SK-N-SH (cell line): ENCODE measurements at places on chromosomes 3 and 15. TPM values are rescaled to one million over a fixed set of nuclear protein-coding genes. Genes with fewer than 3 reads are reported as not detected.
A peak's percentile ranks its signal among the peaks of the same experiment; 100 is the strongest.

DNA sequence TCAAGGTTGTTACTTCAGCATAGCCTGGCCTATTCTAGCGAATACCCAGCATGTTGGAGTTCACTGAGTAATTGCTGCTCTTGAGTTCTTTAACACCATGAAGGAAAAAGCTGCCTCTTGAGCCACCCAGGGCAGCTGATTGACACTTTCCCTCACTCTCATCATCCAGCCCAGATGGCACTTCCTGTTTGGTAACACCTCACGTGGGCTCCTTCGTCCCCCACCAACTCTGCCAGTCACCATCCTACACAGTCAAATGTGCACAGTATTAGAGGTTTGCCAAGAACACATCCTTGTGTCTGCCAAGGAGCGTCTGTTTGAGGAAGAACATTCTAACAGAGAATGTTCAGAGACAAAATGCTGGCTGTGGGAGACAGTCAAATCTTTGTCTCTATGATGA is 266.3 kb downstream of the RPLP1 start:
- H3K36me3 ChIP-seq = no peaks in the 10 kb centered on the region
- DNase-seq = no peak
- H3K4me3 ChIP-seq = no peak overlapping the region
- H3K4me1 ChIP-seq = peaks cover 5% of the 10 kb centered on the region; the same call in 1 of the 2 replicates

DNA sequence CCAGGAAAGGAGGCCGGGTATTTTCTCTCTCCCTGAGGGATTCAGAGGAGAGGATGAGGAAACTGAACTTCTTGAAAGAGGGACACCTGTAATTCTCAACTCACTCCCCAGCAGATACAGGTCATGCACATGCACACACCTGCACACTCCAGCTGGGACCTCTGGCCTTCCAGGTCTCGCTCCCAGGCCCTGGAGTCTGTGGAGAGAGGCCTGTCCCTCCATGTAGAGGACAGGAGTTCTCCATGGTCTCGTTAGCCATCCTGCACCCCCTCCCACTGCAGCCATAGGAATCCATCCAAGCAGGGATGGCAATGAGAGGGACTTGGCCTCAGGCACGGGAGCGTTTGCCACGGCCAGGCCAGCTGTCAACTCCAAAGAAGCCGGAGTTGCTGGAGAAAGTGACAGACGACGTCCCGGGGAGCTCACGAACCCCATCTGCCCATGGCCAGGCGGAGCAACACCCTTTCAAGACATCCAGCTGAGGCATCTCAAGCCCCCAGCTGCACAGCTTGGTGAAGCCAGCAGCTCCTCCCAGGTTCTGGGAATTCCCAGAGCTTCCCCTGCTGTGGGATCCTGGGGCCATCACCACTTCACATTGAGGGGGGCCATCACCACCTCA is 223.3 kb downstream of the UACA start:
- no peak overlapping the region for H3K4me3 ChIP-seq
- DNase-seq = no peak
- no peaks in the 10 kb centered on the region; the same call in none of the 2 replicates for H3K27me3 ChIP-seq
- H3K27ac ChIP-seq = no peak overlapping the region

GRCh38 chr15:29074045-29074444 is 188.3 kb downstream of the APBA2 start:
- H3K4me1 ChIP-seq = peaks cover 23% of the 10 kb centered on the region; the same call in 1 of the 2 replicates
- H3K27me3 ChIP-seq = no peaks in the 10 kb centered on the region
- H3K27ac ChIP-seq = no peak overlapping the region
- DNase-seq = no peak
- H3K4me3 ChIP-seq = no peak overlapping the region
- H3K36me3 ChIP-seq = no peaks in the 10 kb centered on the region

DNA sequence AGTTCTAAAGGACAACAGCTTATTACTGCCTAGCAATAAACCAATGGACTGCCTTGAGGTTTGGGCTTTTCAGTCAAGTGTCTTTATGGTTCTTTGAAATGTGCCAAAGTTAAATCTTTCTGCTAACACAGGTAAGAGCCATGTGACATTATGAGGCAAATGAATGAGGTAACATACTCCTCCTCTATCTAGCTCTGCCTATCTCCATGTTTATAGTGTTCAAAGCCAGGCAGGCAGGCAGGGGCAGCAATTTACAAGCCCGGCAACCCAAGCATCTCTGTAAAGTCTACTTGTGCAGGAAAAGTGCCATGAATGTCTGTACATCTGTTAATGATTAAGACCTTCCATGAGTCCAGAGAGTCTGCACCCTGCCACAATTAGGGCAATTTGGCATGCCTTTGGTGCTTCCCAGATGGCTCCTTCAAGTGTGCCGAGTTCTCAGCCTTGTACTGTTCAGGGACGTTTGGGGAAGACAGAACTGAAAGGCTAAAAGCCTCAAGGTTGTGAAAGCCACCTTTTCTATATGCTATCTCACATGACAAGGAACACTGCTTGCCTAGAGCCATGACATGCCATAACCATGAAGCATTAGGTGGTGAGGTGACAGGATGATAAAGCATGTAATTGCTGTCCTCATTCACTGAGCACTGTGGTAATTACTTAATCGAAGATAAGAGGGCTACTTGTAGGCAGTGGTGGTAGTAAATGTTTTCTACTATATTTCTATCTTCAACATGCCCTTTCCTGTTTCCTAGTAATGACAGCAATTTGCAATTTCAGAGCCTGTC is 41.4 kb upstream of the EIF1B start:
- no peak overlapping the region for H3K27ac ChIP-seq
- no peaks in the 10 kb centered on the region for H3K27me3 ChIP-seq
- DNase-seq = peak; percentile 58
- H3K4me1 ChIP-seq = no peaks in the 10 kb centered on the region
- H3K4me3 ChIP-seq = no peak overlapping the region

DNA sequence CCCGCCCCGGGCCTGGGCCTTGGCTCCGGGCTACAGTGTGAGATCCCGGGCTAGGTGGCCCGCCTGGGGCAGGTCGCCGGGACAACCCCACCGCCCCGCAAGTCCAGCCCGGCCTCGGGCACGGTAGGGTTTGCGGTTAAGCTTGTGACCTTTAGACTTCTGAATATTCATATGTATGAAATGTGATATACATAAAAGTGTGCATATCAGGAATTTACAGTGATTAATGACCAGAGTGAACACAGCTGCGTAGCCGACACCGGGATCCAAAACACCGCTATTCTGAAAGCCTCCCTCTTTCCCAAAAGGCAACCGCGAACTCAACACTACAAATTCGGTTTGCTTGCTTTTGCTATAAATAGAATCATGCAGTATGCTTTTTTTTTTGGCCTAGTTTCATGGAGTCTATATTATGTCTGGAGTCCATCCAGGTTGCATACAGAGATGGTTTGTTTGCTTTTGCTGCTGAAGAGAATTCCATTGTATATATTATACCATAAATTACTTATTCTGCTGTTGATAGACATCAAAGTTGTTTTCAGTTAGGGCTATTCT is 636 bp upstream of the SNRPA1 start:
- H3K36me3 ChIP-seq = peaks cover 13% of the 10 kb centered on the region
- 0 out of 2 replicates have a peak, but pooled peaks cover 12% of the 10 kb centered on the region for H3K4me1 ChIP-seq
- H3K27ac ChIP-seq = peak overlapping the region; percentile 87

DNA sequence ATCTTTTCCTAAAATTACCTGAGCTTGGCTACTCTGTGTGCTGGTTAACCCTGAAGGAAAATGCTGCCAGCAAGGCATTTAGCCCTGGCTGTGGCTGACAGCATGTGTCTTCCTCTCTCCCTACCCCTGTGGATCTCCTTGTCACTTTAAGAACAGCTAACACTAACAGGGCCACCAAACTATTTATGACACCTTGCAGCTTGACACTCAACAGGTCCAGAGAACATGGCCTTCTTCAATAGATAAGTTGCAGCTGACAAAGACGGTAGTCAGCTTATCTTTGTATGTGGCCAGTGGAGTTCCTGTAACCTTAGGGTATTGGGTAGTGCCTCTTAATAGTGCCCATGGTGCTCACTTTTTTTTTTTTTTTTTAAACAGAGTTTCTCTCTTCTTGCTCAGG is 32.0 kb upstream of the COPB2 start:
- no peaks in the 10 kb centered on the region for H3K27me3 ChIP-seq
- no peak overlapping the region for H3K4me3 ChIP-seq
- H3K36me3 ChIP-seq = peaks cover 10% of the 10 kb centered on the region; the same call in 1 of the 2 replicates
- H3K27ac ChIP-seq = no peak overlapping the region

GRCh38 chr15:101033801-101034200 is 114.6 kb downstream of the LRRK1 start:
- H3K4me3 ChIP-seq = no peak overlapping the region
- DNase-seq = no peak
- no peaks in the 10 kb centered on the region for H3K27me3 ChIP-seq
- H3K36me3 ChIP-seq = no peaks in the 10 kb centered on the region; the same call in 1 of the 2 replicates
- no peak overlapping the region for H3K27ac ChIP-seq

GRCh38 chr3:3806856-3807255 is 7.6 kb downstream of the LRRN1 start:
- H3K27me3 ChIP-seq = no peaks in the 10 kb centered on the region
- H3K4me3 ChIP-seq = no peak overlapping the region
- no peaks in the 10 kb centered on the region for H3K4me1 ChIP-seq
- DNase-seq = no peak

The DGKG gene
- polyA plus RNA-seq = 0.12 and 0.13 TPM in 2 replicates

The TMC3 gene
- polyA plus RNA-seq = not detected in 2 replicates
